ENCODE measurements at places on chromosomes 11 and 22.

GRCh38 chr11:123062892-123063825 lies 1.2 kb upstream of the HSPA8 start:
- no peak for DNase-seq

GRCh38 chr22:47166033-47166404 lies 403.6 kb downstream of the TBC1D22A start:
- DNase-seq: no peak

DNA sequence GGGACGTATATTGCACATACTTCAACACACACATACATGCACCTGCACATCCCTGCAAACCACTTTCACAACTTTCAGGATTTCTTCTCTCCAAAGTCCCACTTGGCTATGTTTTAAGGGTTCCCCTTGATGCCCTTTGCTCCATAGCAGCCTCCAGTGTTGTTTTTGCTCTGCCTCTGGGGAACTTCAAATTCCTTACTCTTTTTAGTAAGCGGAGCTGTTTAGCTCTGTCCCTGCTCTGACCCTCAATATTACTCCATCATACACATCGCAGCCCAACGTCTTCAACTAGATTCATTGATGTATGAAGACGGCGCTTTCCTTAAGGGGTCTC lies 18.3 kb downstream of the PRR5L start:
- DNase-seq: no peak

- DNase-seq: no peak
Observed at GRCh38 chr11:112279901-112280267, 19.2 kb upstream of the PLET1 start.

DNA sequence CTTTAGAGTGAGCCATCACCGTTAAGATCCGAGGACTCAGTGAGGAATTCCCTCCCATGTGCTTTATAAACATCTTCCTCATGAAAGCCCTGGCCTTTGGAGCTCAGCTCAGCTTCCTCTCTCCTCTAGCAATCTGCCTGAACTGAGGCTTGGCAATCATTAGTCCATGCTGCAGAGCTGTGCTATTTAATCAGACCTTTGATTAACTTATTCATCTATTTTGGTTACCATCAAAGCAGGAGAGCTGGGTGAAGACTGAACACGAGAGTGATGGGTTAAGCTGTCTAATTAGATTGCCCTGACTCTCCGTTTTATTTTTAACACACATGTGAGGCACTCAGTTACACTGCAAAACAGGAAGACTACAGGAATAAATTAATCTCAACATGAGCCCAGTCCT lies 351.3 kb downstream of the LARGE1 start:
- no peak for DNase-seq

All from H54 (cell line).